ENCODE measurements at places on chromosomes 1 and 21.

DNA sequence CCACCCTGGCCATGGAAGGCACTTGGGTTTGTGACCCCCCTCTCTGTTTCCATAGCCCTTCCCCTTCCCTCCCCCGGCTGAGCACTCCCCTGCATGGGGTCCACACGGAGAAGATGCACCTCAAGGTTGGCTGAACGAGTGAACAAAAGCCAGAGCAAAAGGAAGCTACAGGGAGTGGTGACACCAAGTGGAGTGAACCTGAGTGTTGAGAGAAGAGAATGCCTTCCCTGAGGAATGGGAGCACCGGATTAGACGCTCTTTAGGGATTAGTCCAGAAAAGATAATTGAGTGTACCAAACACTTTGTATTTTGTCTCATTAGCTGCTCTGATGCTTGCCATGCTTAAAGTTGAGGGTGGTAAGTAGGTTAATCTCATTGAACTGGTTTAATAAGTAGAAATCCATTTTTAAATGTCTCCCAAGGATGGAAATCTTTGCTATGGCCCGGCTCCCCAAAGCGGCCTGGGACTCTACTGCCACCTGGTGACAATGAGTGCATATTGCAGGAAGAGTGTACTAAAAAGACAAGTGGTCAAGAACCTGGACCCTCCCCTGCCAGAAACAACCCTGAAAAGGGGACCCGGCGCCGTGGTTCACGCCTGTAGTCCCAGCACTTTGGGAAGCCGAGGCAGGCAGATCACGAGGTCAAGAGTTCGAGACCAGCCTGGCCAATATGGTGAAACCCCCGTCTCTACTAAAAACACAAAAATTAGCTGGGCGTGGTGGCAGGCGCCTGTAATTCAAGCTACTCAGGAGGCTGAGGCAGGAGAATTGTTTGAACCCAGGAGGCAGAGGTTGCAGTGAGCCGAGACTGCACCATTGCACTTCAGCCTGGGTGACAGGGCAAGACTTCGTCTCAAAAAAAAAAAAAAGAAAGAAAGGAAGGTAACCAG is 150.6 kb upstream of the ZC3H12A start:
- DNase-seq: no peak

DNA sequence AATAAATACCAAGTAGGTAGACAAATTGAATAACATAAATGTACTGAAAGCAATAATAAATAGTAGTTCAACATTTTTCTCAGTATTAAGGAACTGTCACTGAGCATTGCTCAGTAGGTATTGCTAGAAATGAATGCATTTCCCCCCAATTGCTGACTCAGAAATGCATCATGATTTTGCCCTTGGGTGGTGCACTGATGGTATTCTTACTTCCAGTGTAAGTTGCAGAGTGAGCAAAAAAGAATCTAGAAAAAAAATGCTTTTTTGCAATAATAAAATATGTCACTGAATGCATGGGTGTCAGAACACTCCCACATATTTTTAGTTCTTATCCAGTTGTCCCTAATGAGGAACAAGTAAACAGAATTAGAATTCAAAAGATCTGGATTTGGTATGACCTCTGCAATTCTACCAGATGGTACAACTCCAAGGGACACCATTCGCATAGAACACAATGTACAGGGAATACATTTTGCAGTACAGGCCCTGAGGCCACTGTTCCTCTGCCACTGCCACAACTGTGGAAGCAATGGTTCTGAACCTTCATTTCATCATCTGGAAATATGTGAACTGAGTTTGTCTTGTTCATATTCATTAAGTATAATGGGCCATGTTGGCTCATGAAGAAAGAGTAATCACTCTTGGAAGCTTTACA is 78.0 kb downstream of the ATP6V1G3 start:
- DNase-seq: no peak

DNA sequence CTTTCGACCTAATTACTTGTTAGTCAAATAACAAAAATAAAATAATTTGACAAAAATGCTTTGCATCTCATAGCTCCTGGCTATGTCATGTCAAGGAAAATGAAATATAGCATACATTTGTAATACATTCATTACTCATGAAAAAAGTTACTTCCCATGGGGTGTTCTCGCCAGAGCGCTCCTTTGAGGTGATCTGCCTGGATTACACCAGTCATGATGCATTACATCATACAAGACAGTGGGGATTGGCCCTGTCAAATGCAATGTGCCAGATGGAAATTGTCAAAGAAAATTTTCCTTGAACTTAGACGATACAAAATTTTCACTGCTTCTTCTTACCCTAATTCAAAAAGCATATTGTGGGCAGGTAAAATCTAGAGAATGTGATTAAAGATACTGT is 215.6 kb upstream of the B3GALT2 start:
- DNase-seq: no peak

DNA sequence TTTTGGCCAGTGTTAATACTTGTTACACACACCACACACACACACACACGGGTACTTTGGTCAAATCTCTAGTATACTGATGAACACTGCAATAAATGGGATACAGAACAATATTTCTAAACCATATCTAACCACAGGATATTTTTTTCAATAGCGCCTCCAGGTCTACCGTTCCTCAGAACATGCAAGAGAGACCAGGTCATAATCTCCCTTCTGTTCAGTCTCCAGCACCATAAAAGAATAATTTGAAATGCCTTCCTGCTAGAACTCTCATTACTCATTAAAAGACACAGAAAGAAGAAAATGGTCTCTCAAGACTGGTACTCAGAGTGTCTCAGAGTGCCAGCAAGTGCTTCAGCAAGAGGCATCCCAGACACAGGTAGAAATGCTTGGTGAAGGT is 11.5 kb upstream of the SLC44A3 start:
- DNase-seq: no peak

- DNase-seq: no peak
Observed at GRCh38 chr1:116201911-116202310, 90.7 kb downstream of the MAB21L3 start.

- no peak for DNase-seq
Observed at GRCh38 chr1:217892750-217893149, 261.6 kb downstream of the SPATA17 start.

DNA sequence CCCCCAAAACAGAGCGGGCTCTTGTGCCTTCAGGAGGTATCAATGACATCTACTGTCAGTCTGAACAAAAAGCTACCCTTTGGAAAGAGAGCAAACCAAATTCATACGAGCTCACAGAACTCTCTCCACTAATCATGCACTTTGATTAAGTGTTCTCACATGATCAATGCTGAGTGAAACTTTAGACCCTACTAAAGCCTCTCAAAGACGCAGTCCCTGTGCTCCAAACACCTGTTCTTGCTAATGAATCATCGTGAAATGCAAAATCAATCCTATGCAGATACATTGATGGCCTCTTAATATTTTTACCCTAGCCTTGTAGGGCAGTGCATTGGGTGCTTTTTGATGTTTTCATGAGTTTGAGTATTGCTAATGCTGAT is 113.4 kb downstream of the ZBTB18 start:
- no peak for DNase-seq

DNA sequence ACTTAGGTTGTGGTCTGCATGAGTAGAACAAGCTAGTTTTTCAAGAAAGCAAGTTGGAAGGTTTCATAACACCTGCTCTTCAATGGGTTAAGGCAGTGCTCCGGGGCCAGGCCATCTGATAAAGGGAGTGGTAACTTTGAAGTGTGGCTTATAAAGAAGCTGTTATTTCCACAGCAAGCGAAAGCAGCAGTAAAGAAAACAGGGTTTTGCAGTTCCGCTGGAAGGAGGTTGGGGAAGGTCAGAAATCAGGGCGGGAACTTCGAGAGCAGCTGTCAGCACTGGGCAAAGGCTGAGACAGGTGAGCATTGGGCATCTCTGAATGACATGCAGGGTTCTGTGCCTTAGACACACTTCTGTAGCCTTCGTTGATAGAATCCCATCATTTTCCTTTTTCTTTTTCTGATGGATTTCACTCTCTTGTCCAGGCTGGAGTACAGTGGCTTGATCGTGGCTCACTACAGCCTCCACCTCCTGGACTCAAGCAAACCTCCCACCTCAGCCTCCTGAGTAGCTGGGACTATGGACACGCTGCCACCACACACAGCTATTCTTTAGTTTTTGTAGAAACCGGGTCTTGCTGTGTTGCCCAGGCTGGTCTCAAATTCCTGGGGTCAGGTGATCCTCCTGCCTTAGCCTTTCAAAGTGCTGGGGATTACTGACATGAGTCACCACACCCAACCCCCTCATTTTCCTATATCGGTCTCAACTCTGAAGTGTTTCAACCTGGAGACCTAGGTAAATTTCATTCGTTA is 20.5 kb downstream of the TMEM51 start:
- no peak for DNase-seq

DNA sequence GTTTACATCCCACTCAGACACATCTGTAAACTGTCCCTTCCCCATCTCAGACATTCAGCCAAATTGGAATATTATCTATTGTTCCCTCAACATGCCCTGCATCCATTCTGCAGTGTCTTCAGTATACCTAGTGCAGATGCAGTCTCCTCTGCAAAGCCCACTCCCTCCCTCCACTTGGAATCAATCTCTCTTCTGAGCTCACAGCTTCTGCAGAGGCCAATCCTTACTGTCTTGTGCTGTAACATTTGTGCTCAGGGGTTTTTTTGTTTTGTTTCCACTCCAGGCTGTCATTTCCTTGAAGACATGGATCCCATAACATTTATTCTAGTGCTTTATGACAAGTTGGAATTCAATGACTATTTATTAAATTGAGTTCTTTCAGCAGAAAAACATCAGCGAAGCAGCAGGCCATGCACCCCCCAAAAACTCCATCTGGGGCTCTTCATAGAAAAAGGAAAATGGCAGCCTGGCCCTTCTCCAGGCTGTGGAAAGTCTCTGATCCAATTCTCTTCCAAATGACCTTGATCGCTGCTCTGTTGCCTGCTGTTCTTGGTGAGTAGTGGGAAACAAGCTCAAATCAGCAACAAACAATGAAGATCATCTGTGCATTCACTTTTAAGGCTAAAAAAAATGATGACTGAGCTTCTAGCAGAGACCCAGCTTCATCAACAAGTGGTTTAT is 8.7 kb downstream of the C4BPA start:
- no peak for DNase-seq

All from thymus (tissue), 14 donors.